ENCODE measurements at places on chromosomes 1 and 21. TPM values are rescaled to one million over a fixed set of nuclear protein-coding genes. Genes with fewer than 3 reads are reported as not detected.

GRCh38 chr1:232873931-232874330 lies 68.7 kb downstream of the MAP10 start:
- no peak for DNase-seq

DNA sequence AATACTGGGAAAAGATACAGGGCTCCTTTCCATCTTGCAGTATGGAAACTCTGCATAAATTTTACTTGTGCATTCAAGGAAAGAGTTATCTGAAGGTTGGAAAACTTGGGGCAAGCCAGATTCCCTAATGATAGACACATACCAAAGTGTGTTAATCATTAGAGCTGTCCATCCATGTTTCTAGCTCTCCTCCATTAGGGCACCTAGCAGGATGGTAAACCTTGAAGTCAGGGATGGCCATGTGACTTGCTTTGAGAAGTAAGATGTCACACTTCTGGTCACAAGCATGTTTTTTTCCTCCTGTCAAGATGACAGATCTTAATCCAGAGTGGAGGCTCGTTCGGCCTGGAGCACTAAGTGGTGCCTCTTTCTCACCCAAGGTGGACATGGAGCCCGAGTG lies 241.9 kb upstream of the RUNX1 start:
- no peak for DNase-seq

GRCh38 chr21:36763305-36763704 lies 64.4 kb downstream of the SIM2 start:
- DNase-seq: no peak

GRCh38 chr1:153742411-153743142 lies 14.7 kb downstream of the INTS3 start:
- no peak for DNase-seq

RBM15 gene
- total RNA-seq: 49.2 TPM

MTR gene
- 39.0 TPM for total RNA-seq

ST6GALNAC3 gene
- total RNA-seq: 0.24 TPM

TNFRSF25 gene
- 145 TPM for total RNA-seq

SLC5A9 gene
- not detected for total RNA-seq

ACOT11 gene
- 0.25 TPM for total RNA-seq

Data from activated T-cell treated with anti-CD3 and anti-CD28 coated beads, Interleukin-2, amount 50 U/mL, for 4 hours (primary cell).